EL (cell line): ENCODE measurements at places on chromosomes 4 and X.

DNA sequence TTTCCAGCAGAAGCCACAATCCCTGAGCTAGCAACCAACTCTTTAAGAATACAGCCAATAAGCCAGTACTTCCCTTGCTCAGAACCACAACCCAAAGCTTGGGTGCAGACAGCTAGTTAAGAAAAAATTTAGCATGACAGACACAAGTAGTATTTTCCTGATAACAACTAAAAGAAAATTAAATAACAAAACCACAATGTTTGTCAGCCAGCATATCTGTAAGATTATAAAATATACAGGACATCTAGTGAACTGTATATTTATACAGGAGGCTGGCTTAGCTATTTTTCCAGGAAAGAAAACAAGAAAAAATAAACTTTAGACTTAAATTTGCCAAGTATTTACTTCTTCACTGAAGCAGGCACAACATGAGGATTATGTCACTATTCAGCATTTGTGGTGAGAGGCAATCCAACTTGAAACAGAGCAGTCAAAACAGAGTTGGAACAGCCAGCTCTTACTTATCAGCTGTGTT lies 6.6 kb downstream of the PF4V1 start:
- DNase-seq, result peak; percentile 47

- DNase-seq, result no peak
Observed at GRCh38 chr4:93030670-93031069, 726.9 kb downstream of the GRID2 start.

GRCh38 chr4:53620956-53621355 lies 29.7 kb upstream of the LNX1 start:
- DNase-seq, result no peak

DNA sequence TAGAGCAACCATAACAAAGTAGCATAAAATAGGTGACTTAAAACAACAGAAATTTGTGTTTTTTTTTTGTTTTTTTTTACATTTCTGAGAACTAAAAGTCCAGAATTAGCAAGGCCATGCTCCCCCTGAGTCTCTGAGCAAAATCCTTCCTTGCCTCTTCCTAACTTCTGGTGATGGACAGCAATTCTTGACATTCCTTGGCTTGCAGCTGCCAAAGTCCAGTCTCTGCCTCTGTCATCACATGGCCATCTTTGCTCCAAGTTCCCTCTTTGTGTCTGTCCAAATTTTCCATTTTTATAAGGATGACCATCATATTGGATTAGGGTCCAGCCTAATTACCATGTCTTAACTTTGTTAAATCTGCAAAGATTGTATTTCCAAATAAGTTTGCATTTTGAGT lies 407.2 kb downstream of the PDHA2 start:
- DNase-seq, result no peak

DNA sequence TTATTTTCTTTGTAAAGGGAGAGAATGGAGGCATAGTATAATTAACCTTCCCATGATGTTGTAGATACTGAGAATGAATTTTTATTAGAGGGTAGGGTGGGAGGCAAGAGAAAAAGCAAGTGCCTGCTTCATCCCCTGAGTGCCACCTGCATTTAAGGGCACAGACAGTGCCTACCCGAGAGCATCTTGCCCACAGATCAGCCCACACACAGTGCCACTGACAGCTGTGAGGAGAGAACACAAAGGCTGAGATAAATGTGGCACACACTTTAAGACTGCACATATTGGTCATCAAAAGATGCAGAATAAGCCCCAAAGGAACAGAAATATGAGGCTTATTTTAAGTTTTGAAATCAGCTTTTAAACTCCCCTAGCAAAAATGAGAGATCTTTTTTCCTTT lies 250.8 kb downstream of the SLC39A8 start:
- DNase-seq, result no peak

DNA sequence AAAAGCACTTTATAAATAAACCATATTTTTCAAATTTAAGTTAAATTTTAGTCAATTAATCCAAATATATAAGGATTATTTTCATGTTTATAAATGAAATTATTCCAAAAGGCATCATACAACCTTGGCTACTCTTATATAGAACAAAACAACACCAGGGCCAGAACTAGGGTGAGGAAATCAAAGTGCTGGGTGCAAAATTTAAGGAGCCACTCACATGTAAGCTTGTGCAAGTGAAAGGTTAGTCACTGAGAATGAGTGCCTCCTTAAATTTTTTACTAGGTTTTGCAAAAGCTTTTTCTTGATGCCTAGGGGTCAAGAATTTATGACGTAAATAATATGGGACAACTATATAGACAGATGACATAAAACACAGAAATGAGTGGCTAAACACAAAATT lies 83.4 kb upstream of the COX18 start:
- DNase-seq, result no peak

DNA sequence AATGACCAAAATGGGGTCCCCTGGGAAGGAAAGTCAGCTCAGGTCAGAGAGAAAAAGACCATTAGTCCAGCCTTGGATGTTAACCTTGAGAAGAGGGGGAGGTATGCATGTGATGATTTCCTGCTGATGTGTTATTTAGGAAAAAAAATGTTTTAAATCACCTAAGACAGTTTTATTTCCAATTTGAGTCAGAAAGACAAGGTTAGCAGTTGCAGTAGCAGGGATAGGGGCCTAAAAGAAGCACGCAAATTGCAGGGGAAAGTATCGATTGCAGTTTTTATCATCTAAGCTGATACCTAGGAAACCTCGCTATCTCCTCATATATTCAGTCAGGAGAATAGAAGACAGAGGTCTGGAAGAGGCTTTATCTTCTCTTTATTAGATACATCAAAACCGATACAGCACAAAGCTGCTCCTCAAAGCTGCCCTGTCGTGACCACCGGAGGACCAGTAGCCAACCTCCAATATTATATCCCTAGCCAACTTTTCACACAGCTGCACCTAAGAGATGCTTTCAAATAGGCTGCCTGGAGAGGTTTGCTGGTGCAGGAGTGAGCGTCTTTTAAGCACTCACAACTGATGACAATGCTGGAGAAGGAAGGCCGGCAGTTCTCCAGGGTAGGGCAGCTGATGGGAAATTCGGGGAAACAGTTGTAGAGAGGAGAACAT lies 289.4 kb downstream of the INPP4B start:
- DNase-seq, result no peak

DNA sequence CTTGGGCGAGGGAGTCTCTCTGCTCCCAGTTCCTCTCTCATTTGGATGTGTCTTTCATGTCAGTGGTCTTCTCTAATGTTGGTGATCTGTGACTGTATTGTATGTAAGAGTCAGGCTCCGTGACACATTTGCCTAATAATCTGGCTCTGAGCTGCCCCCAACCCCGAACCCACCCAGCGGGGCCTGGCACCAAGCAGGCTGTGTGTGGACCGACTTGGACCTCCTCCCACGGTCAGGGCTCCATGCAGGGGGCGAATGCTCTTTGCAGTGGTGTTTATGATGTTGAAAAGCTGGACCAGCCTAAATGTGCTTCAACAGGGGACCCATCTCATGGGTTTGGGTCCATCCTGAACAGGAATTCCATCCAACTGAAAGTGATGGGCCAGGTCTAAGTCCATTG lies 47.0 kb upstream of the ADRA2C start:
- no peak for DNase-seq

DNA sequence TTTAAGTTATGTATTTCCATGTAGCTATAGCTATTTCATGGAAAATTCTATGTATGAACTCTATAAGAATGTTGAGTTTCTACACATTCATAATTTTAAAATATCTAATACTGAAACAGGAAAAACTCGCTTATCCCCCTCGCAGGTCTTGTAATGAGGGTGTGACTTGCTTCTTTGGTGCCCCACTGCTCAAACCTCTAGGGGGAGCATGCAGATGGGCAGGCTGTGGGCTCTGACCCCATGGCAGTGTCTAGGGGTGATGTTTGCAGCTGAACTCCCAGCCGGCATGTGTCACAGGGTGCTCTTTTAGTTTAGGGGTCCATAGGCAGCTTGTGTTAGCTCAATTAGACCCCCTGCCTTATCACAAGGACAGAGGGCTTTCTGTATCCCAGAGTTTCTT lies 1825.7 kb upstream of the ADGRL3 start:
- DNase-seq, result no peak

DNA sequence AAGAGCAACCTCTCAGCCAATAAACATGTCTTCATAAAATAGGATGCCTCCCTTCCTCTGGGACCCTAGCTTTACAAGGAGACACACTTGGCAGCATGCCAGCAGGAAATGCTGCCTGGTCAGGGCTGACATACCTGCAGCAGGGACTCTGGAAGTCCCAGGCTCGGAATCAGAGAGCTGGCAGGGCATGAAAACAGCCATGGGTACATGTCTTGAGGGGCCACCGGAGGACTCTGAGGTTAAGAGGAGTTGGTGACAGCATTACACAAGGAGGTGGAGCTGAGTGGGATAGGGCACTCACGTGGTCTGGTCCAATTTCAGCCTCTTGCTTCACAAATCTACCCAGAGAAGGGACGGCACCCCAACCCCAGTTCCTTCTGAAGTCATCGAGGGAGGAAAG lies 15.7 kb downstream of the MSX1 start:
- DNase-seq, result no peak

DNA sequence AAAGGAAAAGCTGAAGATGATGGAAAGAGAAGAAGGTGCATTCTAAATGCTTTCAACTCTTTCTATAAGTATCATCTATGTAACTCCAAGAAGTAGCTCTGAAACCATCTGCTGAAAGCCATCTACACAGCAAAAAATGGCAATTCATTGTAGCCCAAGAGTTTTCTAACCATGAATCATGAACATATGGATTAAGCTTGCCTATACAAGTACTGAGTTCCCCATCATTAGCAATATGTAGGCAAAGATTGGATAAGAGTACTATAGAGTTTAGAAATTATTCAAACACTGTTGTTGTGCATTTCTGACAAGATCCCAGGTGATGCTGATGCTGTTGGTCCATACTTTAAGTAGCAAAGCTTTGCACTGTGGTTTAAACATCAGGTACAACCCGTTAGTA lies 11.2 kb downstream of the DAPP1 start:
- DNase-seq, result no peak

- DNase-seq, result no peak
Observed at GRCh38 chr4:176217510-176217909, 22.1 kb upstream of the SPATA4 start.

GRCh38 chrX:39750256-39750790 lies 347.4 kb downstream of the BCOR start:
- DNase-seq, result no peak

DNA sequence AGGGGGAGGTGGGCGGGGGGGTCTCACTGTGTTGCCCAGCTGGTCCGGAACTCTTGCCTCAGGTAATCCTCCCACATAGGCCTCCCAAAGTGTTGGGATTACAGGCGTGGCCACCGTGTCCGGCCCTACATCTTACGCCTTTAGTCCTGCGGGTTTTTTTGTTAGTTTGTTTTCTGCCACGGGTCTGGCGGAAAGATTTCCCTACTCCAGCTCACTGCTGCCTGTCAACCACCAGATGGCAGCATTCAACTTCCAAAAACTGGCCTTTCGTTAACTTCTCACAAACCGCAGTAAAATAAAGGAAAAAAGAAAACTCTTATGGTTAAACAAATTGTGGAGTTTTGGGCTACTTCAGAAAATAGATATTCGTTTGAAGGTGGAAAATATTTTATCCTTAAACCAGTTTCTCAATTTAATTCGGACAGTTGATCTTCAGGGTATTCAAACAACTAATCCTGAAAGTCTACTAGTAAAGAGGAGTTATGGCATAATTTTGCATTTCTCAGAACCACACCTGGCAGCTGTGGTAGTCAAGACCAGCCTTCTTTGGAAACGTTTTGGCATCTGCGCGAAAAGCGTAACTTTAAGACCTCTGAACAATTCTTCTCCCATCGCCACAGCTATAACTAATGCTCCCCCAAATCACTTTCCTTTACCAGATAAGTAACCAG lies 41.1 kb downstream of the LUZP4 start:
- DNase-seq, result peak; percentile 63
